Stimulated activated CD4-positive, alpha-beta T cell treated with anti-CD3 and anti-CD28 coated beads, Interleukin-2, amount 100 ng/mL, for 48 hours (primary cell): ENCODE measurements at places on chromosomes 1 and 21.
A peak's percentile ranks its signal among the peaks of the same experiment; 100 is the strongest.

DNA sequence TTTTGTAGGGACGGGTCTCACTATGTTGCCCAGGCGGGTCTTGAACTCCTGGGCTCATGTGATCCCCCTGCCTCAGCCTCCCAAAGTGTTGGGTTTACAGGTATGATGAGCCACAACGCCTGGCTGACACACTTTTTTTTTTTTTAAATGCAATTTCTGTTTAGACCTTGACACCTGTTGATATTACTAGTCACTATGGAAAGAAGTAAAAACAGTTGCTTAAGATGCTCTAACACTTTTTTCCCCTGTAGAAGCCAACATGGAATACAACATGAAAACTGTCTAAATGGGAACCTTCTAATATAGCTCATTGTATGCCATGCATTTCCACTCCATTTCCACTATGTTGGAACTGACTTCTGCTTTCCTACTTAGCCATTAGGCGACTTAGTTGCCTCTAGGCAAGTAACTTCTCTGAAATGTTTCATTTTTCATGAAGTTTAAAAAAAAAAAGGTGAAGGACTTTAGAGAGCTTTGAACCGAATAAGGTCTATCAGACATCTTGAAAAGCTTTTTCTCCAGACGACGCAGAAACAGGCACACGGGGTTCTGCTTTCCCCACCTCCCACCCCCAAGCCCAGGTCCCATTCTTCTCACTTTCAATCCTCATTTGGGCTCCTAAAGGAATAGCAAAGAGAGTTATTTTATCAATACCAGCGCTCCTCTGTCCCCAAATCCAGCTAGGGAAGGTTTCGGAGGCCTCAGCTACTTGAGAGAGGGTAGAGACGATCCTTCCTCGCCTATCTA, 648 bp upstream of the DR1 start:
- DNase-seq: no peak

GRCh38 chr1:210441028-210441427, 112.3 kb downstream of the HHAT start:
- DNase-seq: no peak

GRCh38 chr1:10295481-10296085, 85.2 kb downstream of the KIF1B start:
- no peak for DNase-seq

GRCh38 chr1:18960409-18960808, 3.9 kb upstream of the IFFO2 start:
- DNase-seq: no peak

- DNase-seq: no peak
Measured at GRCh38 chr1:1230656-1231399, 973 bp downstream of the SDF4 start.

- DNase-seq: no peak
Measured at GRCh38 chr21:29888437-29888836, 51.4 kb downstream of the GRIK1 start.

DNA sequence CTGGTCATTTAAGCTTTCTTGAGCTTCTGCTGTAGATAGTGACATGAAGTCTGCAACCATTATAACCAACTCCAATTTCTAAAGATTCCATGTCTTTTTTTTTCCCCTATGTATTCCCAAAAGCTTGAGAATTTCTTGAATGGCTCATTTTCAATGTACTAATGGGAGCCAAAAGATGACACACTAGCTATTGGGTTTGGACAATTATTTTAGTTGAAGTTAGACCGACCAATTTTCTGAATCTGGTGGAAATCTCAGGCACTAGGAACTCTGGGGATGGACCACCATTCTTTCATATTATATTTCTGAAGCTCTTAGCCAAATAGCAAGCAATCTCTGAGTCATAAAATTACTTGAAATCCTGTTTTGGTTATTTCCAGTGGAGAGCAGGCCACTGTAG, 617.4 kb upstream of the ADAMTS5 start:
- no peak for DNase-seq

GRCh38 chr21:45536301-45537081, 5.7 kb downstream of the SLC19A1 start:
- no peak for DNase-seq

DNA sequence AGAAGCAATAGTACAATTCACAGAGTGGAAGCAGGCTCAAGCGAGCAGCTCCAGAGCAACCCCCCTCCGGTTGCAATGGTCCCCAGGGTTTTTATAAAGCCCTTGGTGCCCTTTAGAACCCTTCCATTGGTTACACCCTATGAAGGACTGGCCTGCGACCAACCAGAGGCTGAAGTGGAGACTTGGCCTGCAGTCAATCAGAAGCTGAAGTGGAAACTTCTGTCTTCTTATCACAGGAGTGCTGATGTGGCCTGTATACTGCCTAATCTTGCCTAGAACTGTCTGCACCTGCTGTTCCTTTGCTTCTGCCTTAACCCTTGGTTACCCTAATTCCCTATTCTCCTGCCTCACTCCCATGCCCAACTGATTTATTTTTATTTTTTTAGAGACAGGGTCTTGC, 15.4 kb upstream of the FRRS1 start:
- DNase-seq: no peak

GRCh38 chr1:25246600-25247023, 642 bp downstream of the RSRP1 start:
- DNase-seq: peak; percentile 21

DNA sequence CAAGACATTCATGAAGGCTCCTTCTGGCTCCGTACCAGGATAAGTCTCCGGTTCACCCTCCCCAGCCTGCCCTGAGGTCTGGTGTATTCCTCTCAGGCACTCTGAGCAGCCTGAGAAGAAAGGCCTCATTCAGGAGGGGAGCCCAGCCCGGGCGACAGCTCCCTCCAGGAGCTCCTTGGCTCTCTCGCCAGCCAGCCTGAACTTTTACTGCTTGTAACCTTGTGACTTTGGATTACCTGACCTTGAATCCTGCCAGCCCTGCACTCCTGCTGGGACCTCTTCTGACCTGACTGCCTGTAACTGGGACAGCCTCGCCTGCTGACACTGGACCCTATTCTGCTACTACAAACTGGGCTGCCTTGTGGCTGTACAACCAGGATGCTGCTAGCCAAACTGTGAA, 65.8 kb downstream of the CD34 start:
- no peak for DNase-seq

- no peak for DNase-seq
Measured at GRCh38 chr1:35622510-35623178, 18.7 kb downstream of the PSMB2 start.

GRCh38 chr1:197247465-197247864, 20.6 kb upstream of the CRB1 start:
- no peak for DNase-seq
